ENCODE measurements at places on chromosomes 12 and 14. TPM values are rescaled to one million over a fixed set of nuclear protein-coding genes. Genes with fewer than 3 reads are reported as not detected.

Gene LYZ
- not detected for total RNA-seq

Gene CLEC12A
- 4.8 TPM for total RNA-seq

Gene SDR9C7
- not detected for total RNA-seq

Gene GLIPR1
- 33.0 TPM for total RNA-seq

Gene GLIPR1L1
- not detected for total RNA-seq

Gene DNAI7
- total RNA-seq = not detected

Gene DPPA3
- total RNA-seq = not detected

Gene KRT74
- not detected for total RNA-seq

Gene OR6C2
- not detected for total RNA-seq

DNA sequence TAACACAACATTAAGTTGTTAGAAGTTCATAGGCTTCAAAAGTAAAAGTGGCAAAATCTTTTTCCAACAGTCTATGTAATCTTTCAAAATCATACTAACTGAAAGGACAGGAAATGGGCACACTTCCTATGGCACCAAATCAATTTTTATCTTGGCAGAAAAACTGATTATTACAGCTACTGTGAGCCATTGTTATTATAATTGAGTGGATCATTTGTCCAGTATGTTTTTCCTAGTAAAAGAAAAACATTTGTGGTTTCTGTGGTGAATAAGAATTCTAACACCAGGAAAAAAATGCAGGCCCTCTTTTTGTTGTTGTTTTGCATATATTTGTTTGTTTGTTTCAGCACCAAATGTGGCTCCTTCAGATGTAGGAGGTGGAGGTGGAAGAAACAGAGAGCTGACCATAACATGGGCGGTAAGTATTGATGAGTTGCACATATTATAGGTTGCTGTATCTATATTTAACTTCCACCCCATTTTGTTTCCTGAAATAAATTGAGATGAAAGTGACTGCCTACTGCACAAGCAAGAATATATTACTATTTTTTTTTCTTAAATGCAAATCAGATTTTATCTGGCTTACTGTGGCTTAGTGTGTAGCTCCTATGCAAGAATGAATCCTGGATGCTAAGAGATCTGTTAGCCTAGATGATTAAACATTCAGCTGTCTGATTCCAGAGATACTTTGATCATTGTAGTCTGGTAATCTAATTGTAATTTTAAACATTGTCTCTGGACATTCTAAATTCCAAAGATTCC is 174.1 kb upstream of the PDZRN4 start:
- no peak for DNase-seq

DNA sequence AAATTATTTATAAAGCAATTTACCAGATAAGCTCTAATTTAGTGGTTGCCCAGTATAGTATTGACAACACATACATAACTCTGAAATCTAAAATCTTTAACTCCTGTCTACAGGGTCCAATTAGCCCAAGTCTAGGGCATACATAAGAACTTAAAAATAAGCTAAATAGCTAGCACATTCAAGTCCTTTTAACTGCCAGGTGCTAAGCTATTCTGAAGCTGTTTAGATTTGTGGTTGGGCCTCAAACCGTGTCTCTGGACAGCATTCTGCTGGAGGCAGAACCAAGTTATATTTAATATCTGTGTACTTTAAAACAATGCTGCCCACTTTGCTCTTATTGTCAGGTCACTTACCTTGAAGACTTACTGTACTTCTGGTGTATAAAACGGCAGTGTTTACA is 19.0 kb downstream of the RPS6KA5 start:
- DNase-seq = peak; percentile 13

DNA sequence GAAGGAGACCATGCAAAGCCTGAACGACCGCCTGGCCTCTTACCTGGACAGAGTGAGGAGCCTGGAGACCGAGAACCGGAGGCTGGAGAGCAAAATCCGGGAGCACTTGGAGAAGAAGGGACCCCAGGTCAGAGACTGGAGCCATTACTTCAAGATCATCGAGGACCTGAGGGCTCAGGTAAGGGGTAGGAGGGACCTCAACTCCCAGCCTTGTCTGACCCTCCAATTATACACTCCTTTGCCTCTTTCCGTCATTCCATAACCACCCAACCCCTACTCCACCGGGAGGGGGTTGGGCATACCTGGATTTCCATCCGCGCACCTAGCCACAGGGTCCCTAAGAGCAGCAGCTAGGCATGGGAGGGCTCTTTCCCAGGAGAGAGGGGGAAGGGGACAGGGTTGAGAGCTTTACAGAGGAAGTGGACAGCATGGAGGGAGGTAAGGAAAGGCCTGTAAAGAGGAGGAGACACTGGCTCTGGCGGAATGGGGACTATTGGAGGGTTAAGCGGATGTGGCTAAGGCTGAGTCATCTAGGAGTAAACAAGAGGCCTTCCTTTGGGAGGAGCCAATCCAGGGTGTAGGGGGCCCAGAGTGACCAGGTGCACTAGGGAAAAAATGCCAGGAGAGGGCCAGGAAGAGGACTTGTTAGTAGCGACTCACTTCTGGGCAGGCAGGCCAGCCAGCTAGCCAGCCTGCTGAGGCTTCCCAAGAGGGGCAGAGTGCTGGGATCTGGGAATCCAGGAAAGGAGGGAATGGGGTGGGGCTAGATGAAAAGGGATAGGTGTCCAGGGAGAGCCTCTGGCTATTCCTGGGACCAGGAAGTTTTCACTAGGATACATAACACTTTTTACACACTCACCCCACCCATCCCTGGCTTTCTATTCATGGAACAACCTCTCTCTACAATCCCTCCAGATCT is 754 bp downstream of the KRT18 start:
- no peak for DNase-seq

DNA sequence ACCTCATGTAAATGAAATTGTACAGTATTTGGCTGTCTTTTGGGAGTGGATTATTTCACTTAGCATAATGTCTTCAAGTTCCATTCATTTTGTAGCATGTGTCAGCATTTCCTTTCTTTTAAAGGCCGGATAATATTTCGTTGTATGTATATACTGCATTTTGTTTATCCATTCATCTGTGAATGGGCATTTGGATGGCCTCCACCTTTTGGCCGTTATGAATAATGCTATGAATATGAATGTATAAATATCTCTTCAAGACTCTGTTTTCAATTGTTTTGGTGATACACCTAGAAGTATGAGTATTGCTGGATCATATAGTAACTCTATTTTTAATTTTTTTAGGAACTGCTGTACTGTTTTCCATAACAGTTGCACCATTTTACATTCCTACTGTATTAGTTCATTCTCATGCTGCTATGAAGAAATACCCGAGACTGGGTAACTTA is 164.9 kb downstream of the DYRK2 start:
- DNase-seq = no peak

- DNase-seq = no peak
Observed at GRCh38 chr12:91356405-91356804, 173.8 kb upstream of the DCN start.

DNA sequence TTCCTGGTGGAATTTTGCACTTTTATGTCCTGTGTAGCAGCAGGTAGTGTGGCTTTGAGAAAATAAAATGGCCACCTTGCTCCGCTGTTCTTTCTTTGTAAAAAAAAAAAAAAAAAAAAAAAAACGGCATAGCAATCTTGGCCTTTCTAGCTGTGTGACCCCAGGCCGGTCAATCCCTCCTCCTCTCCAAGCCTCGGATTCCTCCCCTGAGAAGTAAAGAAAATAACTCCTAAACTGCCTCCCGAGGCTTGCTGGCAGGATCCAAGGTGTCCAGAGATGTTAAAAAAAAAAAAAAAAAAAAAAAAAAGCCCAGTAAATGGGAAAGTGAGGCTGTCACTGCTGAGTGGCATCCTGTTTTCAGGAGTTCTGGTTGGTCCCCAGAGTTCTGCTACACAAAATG is 23.9 kb upstream of the MAP1LC3B2 start:
- DNase-seq = no peak

DNA sequence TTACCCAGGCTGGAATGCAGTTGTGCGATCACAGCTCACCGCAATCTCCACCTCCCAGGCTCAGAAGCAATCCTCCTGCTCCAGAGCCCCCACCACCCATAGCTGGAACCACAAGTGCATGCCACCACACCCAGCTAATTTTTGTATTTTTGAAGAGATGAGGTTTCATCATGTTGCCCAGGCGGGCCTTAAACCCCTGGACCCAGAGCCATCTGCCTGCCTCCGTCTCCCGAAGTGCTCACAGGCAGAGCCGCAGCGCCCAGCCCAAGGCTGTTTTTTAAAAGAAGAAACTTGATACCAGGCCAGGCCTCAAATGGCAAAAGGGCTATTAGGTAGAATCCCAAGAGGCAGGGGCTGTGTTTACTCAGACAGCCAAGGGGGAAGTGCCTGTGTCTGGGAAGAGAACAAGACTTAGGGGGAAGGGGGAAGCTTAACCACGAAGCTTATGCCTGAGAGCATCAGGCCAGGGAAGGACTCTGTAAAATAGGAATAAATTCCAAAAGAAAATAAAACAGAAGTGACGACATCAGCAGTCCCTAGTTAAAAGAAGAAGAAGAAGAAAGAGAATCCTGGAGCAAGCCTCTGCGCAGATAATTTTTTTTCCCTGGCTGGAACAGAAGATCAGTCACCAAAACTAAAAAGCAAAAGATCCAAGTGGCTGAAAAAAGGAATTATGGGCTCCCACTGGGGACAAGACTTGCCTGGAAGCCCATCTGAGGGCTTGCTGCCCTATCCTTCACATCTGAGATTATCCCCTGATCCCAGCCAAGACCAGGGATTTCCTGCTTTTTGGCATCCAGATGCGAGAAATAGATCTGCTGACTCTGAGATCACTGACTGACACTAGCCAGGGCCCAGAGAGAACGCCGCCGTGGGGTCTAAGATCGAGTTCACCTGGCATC is 170.5 kb downstream of the NDUFA12 start:
- no peak for DNase-seq

- peak; percentile 92 for DNase-seq
Observed at GRCh38 chr12:53352331-53353256, 16.4 kb upstream of the SP7 start.

- DNase-seq = no peak
Observed at GRCh38 chr14:82421286-82421685, 887.6 kb upstream of the SEL1L start.

Measured in activated CD8-positive, alpha-beta T cell treated with anti-CD3 and anti-CD28 coated beads, Interleukin-2, amount 10 ng/mL, durations not matched to agents 7 days and 5 days (primary cell).